Bone marrow (tissue), 2 donors: ENCODE measurements at places on chromosomes 13 and 19.

- no peak for DNase-seq
Measured at GRCh38 chr13:83819611-83820010, 62.7 kb downstream of the SLITRK1 start.

DNA sequence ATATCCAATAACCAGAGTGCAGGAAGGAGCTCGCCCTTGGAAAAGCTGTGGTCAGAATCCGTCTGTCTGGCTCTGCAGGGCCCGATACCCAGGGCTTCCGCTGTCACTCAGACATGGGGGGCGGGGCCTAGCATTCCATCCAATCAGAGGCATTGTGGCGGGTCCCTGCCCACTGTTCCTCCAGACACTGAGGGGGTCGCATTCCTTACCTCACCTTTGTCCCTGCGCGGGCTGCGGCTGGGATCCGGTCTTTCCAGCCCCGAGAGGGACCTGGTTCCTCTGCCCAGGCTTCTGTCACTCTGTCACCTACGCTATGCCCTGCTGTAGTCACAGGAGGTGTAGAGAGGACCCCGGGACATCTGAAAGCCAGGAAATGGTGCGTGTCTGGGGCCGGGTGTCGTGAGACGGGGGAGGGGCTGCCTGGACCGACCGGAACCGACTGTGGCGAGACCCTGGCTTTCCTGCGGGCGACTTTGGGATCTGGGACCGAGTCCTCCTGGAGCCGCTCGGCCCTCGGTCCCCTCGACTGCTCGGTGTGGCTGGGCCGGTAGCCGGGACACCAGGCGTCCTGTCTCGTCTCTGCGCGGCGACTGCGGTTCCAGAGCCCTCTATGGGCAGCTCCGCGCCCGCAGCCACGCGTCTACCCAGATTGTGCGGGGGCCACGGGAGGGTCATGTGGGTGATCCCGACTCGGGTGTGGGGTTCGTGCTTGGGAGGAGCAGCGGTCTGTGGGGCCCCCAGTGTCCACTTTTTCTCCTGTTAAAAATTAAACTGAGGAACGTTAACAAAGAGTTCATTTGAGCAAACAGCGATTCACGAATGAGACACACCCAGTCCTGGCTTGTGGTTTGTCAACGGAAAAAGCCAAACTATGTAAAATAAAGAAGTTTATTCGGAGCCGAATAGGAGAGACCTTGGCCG lies at the start of gene ZNF69:
TSS of gene ZNF69 (plus strand) at position 172 of the 921 bp plus-strand sequence. CDS start at position 314, 142 bp downstream.
- peak; percentile 79 for DNase-seq

GRCh38 chr19:46478356-46478986 lies 7.1 kb upstream of the PNMA8A start:
- no peak for DNase-seq

GRCh38 chr19:11405846-11406643 lies 13.1 kb downstream of the RGL3 start:
- no peak for DNase-seq

- DNase-seq: no peak
Measured at GRCh38 chr13:76213423-76213904, 577.3 kb downstream of the LMO7 start.

DNA sequence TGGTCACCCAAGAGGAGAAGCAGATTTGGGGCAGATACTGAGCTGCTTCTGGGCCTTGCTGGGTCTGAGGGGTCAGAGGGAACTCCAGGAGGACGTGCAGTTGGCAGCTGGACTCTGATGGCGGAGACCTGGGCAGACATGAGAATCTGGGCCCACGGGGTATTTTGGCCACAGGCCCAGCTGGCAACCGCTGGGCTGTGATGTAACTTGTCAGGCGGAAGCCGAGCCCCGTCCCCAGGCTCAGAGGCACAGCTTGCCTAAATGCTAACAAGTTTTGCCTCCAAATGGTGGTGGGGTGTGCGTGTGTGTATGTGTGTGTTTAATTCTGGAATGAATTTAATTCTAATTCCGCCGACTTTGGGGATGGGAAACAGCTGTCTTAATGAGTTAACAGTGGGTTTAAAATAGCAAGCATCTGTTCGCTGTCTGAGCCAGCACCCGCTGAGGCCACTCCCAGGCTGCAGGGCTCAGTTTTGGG lies 11.6 kb downstream of the ZNRF4 start:
- DNase-seq: no peak

GRCh38 chr13:51782026-51782710 lies 21.8 kb downstream of the DHRS12 start:
- DNase-seq: no peak

- DNase-seq: peak; percentile 3
Measured at GRCh38 chr19:2561895-2562294, 86.0 kb downstream of the GADD45B start.

GRCh38 chr13:98565726-98566565 lies 11.0 kb downstream of the STK24 start:
- DNase-seq: no peak

- peak; percentile 55 for DNase-seq
Measured at GRCh38 chr19:41993612-41994483, at the start of gene ATP1A3. Gene ATP1A3 (minus strand): TSS chr19:41994230. CDS start chr19:41994076, 154 bp downstream.

DNA sequence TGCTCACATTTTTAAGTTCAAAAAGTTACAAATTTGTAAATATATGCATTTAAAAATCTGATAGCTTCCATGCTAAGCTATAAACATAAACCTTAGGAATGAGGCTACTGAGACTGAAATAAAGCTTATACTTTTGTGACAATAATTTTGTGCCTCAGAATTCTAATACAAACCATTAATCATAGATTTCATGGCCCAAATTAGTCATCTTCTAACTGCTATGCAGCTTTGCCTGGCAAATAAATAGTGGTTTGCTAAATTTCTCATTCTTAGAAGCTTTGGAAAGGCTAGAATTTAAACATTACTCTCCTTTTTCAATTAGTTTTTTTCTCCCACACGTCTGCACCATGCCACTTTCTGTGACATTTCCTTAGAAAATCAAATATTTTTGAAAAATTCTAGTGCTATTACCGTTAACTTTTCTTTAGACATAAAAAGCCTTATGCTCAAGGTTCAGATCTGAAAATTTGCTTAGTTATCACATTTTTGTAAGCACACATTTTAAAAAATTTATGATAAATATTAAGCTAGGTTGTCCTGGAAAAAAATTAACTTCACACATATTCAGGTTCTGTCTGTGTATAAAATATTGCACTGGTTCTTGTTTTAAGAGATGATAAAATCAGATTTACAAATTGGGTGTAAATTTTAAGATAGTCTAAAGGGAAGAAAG lies 46.9 kb downstream of the FNDC3A start:
- no peak for DNase-seq

GRCh38 chr13:46553521-46553885 lies 533 bp downstream of the LRCH1 start:
- no peak for DNase-seq

GRCh38 chr13:100158569-100158968 lies 69.7 kb downstream of the PCCA start:
- no peak for DNase-seq

GRCh38 chr13:105552078-105552477 lies 983.4 kb downstream of the EFNB2 start:
- no peak for DNase-seq

DNA sequence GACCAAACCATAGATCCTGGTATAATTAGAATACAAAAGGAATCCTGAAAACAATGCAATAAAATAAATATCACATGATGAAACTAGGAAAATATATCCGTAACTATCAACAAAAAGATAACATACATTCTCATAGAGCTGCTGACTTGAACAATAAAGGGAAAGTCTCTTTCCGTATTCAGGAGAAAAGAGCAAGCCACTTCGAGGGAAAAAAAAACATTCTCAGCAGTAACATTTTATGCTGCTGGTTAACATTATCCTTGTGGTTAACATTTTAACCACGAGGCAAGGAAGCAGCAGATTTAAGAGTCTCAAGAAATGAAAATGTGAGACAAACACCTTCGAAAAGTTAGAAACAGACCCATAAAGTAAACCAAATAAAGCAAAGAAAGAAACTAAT lies 25.8 kb downstream of the NALCN start:
- DNase-seq: no peak

DNA sequence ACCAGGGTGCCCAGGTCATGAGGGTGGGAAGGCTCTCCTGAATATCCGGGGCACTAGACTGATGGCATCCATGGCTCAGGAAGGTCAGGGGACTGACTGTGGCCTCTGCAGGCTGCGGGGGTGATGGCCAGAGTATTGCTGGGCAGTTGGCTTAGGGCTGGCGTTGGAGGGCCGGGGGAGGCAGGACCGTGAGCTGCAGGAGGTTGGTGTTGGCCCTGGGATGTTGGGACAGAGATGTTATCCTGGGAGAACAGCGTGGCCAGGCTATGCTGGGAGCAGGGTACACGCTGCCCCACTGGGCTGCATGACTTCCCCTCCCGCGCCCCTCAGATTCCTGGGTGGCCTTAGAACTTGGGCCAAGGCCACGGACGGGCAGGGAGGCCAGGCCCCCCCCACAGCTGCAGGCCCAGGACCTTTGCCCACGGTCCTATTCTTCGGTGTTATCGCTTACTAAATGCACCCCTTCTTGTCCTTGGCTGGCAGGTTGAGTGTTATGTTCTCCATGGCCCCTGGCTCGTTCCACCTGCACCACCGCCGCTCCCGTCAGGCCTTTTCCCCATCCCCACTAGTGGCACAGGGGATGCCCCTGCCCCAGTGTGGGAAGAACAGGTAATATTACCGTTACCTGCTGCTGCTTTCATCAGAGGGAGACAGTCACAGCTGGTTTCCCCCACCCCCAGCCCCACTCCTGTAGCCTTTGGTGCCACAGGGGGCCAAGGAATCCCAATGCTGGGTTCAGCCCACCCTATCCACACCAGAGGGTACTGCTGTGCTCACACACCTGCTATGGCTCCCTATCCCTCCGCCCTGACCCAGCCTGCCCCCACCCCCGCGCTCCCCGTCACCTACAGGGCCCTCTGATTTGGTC lies 3.2 kb upstream of the ISYNA1 start:
- peak; percentile 9 for DNase-seq

DNA sequence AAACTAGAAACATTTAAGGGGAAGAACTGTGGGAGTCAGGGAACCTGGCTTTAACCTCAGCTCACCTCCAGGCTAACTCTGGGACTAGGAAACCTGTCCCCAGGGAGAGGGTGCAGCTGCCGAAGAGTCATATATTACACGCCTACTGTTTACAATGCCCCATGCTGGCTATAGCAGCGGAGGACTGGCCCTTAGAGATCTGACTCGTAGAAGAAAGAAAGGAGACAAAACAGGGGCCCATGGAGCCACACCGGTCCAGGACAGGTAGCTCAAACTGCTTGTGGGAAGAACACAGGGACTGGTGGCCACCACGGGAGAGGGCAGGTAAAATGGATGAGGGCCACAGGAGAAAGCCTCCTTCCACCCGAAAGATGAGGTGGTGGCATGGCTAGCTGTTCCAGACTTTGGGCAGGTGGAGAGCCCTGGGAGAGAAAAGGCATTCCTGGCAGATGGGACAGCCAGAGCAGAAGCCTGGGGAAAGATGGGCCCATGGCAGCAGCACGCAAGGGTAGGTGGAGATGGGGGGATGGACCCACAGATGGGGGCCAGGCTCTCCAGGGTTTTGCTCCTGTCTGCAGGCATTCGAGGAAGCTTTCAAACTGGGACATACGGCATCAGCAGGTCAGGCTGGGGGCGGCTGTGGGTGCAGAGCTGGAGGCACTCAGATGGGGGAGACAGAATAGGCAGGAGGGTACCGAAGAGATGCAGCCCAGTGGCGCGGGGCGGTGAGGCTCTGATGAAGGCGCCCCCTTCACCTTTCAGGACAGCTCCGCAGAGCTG lies 69.5 kb downstream of the LATS2 start:
- no peak for DNase-seq

- DNase-seq: no peak
Measured at GRCh38 chr13:53005626-53006025, 23.0 kb upstream of the OLFM4 start.

GRCh38 chr13:91955546-91956355 lies 557.3 kb downstream of the GPC5 start:
- DNase-seq: no peak

DNA sequence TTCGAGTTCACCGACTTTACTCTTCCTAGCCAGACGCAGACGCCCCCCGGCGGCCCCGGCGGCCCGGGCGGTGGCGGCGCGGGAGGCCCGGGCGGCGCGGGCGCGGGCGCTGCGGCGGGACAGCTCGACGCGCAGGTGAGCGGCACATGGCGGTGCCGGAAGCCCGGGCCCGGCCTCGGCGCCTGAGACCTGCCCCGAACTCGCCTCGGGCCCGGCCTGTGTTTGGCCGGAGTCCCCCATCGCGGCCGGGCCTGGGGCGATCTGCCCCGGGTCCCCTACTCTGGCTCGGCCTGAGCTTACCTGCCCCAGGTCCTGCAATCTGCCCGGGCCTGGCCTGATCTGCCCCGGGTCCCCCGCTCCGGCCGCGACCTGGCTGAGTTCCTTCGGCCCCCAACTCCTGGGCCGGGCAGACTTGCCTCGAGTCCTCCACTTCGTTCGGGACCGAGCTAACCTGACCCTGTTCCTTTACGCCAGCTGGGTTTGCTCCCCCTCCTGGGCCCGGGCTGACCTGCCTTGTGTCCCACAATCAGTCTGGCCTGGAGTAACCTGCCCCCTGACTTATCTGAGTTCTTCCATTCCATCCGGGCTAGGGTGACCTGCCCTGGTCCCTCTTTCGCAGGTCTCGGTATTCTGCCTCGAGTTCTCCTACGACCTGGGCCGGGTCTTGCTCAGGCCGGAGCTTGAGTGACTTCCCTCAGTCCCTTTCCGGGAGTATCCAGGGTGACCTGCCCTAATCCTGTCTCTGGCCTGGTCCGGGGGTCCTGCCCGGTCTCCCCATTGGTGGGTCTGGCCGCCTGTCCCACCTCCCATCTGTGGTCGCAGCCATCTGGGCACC lies 764 bp downstream of the UPF1 start:
- peak; percentile 20 for DNase-seq

GRCh38 chr13:75153834-75154233 lies 328.1 kb downstream of the TBC1D4 start:
- DNase-seq: no peak

DNA sequence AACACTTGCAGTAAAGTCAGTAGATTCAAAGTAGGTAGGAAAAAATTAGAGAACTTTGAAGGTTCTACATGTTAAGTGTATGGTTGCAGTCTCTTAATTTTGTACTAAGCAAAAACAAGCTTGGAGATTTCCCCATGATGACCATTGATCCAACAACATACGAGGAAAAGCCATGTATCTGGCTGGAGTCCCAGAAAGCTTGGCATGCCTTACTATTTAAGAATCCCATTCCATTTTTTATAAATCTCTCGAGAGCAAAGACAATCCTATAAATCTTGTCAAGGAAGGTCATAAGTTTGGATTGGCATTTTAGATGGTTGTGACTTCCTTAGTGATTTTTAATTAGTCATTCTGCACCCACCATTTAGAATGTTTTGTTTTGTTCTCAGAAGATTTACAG lies 495.9 kb downstream of the GPC5 start:
- DNase-seq: no peak

DNA sequence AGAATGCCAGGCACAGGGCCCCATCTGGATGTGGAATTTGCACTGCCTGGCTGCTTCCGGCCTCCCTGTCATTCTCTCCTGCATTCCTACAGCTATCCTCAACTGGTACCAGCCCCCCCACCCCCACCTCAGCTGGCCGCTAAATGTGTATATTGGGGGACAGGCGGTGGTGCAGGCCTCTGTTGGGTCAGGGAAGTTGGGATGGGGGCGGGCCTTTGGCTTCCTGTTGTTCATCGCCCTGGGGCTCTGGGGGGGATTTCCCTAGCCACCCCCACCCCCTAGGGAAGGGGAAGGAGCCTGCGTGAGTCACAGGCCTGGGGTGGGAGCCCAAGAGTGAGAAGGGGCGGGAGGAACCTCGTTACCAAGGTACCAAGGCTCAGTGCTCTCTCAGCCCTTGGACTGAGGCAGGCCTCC lies 10.6 kb downstream of the POU2F2 start:
- peak; percentile 73 for DNase-seq
